ENCODE measurements at places on chromosomes 1 and 21.

GRCh38 chr1:20164694-20165202 is 21.1 kb upstream of the UBXN10 start:
- DNase-seq = no peak

GRCh38 chr21:33403128-33403785 is at the start of gene IFNGR2:
Gene IFNGR2 (plus strand): TSS chr21:33403413. CDS start chr21:33403544, 131 bp downstream.
- DNase-seq = no peak

- DNase-seq = no peak
These were observed at the start of gene MAP1LC3C for GRCh38 chr1:241999026-241999425. Gene MAP1LC3C (minus strand): TSS chr1:241999098. CDS start chr1:241999008, 90 bp downstream.

GRCh38 chr1:125065092-125065820 is 3880.5 kb downstream of the SRGAP2C start:
- no peak for DNase-seq

DNA sequence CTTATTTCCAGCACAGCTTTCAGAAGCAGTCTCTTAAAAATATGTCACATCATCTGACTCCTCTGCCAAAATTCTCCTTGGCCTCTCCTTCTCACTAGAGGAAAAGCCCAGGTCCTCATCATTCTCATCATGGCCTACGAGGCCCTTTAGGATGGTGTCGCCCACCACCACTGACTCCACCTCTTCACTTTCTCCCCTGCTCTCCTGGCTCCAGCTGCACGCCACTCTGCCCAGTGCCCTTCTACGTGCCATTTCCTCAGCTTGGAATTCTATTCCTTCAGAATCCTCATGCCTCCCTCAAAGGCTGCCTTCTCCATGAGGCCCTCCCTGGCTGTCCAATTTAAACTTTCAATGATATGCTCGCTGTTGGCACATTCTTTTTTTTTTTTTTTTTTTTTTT is 25.3 kb upstream of the BTG2 start:
- DNase-seq = no peak

GRCh38 chr1:73556270-73556669 is 641.7 kb downstream of the LRRIQ3 start:
- DNase-seq = no peak

GRCh38 chr1:68313735-68314134 is 81.4 kb upstream of the WLS start:
- no peak for DNase-seq

DNA sequence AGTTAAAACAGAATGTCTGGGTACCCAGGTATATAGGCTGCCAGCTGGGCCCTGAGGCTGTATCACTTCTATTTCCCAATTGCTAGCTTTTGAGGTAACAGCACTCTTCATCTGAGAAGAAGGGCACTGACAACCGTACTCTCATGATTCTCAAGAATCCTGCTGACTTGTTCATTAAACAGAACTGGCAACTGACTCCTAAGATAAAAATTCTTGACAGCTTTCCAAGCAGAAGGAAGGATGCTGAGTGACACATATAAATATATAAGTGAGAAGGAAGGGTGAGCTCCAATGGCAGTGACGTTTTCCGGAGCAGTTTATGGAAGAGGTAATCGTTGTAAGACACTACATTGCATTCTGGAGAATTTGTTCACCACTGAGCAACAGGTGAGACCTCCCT is 48.1 kb upstream of the NRIP1 start:
- DNase-seq = no peak

DNA sequence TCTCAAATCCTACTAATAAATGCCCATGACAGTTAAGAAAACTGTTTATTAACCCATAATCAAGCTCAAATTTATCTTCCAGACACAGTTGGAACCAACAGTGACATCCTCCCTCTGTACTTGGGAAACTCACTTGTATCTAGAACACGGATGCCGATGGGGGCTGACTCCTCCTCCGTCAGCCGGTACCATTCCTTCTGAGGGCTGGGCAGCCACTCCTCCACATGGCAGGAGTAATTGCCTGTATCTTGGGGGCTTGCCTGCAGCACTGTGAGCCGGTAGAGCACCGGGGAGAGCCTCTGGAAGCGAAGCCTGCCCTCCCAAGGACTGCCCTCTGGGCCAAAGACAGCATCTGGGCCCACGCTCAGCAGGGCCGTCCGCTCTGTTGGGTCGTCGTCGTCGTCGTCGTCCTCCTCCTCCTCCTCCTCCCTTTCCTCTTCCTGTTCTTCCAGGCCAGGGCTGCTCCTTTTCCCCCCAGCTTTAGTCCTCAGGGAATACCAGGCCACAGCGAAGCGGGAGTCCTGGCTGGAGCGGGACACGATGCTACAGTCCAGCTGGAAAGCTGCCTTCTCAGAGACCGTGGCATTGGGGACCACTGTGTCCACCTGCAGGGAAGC is 8.5 kb upstream of the CD58 start:
- DNase-seq = no peak

GRCh38 chr1:161092621-161093028 is 3.3 kb upstream of the NECTIN4 start:
- DNase-seq = no peak

DNA sequence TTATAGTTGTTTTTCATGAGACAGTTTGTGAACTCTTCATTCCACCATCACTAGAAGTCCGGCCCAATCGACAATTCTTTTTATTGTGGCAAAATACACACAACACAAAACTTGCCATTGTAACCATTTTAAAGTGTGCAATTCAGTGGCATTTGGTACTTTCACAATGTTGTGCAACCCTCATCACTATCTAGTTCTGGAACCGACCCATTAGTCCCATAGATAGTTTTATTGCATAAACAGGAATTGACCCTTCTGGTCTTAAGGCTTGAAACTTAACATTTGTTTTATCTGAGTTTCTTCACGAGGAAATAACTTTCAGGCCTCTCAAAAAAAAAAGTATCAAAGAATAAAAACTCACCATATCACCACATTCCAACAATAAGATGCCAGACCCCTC is 8.8 kb upstream of the PPIE start:
- no peak for DNase-seq

GRCh38 chr1:242847390-242847993 is 323.0 kb upstream of the PLD5 start:
- no peak for DNase-seq

GRCh38 chr21:25638660-25639550 is at the start of gene JAM2:
Gene JAM2 (plus strand): TSS chr21:25639258. CDS start chr21:25639822, 564 bp downstream.
- DNase-seq = no peak

DNA sequence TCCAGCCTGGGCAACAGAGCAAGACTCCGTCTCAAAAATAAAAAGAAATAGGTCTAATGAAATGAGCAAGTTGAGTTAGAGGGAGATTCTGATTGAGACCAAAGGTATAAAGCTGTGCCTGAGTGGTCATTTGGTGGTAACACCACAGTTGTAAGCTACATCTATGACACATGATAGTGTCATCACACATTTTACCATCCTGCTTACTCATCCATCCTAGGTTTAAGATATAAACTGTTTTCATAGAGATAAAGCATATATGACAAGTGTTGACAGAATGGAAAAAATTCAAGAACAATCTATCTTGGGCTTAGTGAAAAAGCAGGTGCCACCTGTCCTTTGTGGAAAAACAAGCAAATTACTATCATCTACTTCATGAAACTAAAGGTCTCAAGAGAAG is 7.1 kb upstream of the CFAP141 start:
- no peak for DNase-seq

DNA sequence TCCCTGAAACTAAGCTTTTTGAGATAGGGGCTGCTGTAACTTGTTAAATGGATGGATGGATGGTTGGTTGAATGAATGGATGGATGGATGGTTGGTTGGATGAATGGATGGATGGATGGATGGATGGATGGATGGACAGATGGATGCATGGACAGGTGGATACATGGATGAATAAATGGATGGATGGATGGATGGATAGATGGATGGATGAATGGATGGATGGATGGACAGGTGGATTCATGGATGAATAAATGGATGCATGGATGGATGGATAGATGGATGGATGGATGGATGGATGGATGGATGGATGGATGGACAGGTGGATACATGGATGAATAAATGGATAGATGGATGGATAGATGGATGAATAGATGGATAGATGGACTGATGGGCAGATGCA is 26.9 kb downstream of the MYOM3 start:
- no peak for DNase-seq

GRCh38 chr1:195951313-195951712 is 656.9 kb downstream of the KCNT2 start:
- DNase-seq = no peak

DNA sequence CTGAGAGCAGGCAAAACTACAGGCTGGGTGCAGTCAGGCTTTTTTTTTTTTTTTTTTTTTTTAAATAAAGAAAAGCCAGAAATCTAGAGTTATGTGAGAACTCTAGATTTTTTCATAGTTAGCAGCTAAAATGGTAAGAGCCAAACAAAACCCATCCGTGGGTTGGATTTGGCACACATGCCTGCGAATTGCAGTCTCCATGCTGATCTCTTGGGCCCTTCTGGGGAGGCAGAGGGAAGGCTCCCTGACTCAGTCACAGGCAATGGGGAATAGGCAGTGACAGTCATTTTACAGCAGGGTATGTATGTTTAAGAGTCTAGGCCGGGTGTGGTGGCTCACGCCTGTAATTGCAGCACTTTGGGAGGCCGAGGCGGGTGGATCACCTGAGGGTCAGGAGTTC is 2.6 kb downstream of the TXLNA start:
- no peak for DNase-seq

GRCh38 chr1:69321311-69321710 is 246.4 kb upstream of the LRRC7 start:
- DNase-seq = no peak

- DNase-seq = no peak
These were observed 21.2 kb downstream of the OVGP1 start for GRCh38 chr1:111406321-111406768.

GRCh38 chr1:217781056-217781455 is 149.9 kb downstream of the SPATA17 start:
- no peak for DNase-seq

DNA sequence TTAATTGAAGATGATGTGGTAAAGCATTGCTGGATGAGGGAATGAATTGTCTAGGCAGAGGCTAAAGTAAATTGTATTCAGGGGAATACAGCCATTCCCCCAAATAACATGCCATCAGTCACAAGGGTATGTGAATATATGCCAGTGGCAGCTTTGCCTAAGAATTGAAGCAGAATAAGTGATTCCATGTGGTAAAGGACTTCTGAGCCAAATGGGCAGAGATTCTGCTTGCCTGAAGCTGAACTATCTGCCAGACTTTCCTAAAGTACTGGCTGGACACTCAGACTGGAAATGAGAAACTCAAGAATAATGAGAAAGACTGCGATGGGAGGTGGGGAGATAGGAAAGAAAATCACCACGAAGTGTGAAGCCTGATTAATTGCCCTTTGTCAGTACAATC is 2.4 kb downstream of the LIX1L start:
- DNase-seq = no peak

DNA sequence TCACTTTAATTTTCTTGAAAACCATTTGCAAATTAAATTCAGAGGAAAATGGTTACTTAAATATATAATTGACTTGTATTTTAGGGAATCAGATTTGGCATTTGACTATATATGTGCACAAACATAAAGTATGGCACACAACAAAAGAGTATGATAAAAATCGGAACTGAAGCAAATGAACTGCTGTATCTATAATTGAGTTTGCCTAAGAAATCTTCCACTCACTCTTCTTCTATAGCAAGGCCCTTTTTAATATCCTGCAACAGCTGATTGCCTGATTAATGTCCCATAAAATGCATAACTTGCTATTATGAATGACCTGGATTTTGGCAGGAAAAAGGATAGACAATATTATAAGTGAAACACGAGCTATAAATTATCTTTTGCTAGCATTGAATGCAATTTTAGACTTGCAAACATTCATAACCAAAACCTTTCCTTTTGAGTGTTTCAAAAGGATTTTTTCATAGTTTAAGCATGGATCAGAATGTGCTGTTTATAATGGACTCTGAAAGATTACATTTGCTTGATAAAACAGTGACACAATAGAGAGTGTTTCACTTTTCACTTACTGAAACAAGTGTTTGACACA is 2204.3 kb downstream of the MRPL39 start:
- no peak for DNase-seq

DNA sequence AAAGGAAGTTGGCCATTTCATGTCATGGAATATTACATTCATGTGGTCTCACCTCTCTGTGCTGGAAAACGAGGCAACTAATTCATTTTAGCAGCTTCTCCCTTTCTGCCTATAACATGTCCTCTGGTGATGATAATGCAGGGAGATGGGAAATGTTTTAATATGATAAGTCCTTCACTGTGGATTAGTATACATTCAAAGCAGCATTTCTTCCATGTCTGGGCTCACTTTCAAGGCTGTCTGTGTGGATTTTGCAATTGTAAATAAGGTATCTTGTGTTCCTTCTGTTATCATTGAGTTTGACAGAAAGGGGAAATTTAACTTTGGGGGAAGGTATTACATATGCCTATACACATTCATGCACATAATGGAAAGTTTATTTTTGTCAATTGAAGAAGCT is 374.7 kb upstream of the DAB1 start:
- DNase-seq = no peak

- DNase-seq = no peak
These were observed 168.3 kb upstream of the DUSP10 start for GRCh38 chr1:221910222-221910621.

GRCh38 chr1:175742790-175743459 is 470 bp downstream of the TNR start:
- DNase-seq = no peak

GRCh38 chr1:198203434-198203833 is 46.6 kb downstream of the NEK7 start:
- DNase-seq = no peak

GRCh38 chr1:167642501-167642826 is 12.4 kb downstream of the RCSD1 start:
- no peak for DNase-seq

- DNase-seq = no peak
These were observed 4.9 kb downstream of the NIPAL3 start for GRCh38 chr1:24420547-24420946.

DNA sequence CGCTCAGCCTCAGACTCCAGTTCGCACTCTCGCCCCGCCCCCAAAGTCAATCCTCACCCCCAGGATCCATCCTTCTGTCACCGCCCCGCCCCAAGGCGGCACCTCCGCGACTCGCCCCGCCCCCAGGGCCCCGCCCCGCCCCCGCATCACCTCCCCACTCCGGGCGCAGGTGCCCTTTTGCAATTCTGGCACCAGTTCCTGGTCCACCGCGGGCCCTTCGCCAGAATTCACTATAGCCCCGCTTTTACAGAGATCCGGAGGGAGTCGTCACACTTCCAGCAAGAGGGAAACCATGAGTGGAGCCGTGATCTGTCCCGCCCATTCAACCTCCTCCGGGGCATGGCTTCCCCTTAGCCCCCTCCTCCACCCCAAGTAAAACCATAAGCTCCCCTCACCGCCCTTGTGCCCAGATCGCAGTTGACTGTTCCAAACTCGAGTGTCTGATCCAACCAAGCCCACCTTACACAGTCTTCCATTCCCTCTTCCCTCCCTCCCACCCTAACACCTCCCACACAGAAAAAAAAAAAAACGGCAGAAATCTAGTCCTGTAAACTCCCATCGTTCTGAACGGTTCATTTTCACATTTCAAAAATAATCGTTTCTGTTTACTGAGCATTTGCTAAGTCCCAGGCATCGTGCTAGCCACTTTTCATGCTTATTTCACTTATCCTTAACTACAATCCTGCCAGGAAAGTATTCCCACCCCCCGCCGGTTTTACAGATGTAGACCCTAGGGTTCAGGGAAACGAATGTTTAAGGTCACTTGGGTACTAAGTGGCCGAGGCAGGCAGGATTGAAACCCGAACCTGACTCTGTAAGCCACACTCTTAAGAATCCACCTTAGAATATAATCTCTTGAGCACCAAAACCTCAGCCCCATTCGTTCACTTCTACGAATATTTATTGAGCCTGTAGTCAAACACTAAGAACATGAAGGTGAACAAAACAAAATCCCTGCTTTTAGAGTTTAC is 1.3 kb upstream of the DNAJC16 start:
- peak; percentile 68 for DNase-seq

- DNase-seq = no peak
These were observed 1304.9 kb downstream of the MRPL39 start for GRCh38 chr21:24302400-24302799.

- DNase-seq = no peak
These were observed 244.3 kb upstream of the NRIP1 start for GRCh38 chr21:15309022-15309590.

Data from GM04503 (cell line).